ENCODE measurements at places on chromosomes 4 and X.

DNA sequence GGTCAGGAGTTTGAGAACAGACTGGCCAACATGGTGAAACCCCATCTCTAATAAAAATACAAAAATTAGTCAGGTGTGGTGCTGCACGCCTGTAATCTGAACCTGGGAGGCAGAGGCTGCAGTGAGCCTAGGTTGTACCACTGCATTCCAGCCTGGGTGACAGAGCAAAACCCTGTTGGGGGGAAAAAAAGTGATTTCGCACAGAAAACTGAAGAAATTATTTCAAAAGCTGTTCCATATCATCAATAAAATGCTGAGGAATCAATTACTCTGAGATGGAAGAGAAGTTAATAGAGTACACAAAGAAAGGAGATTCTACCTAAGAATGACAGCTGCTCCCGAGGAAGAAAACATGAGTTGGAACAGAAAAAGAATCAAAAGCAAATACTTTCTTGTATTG is 95.9 kb downstream of the PDGFC start:
- no peak for ATAC-seq

DNA sequence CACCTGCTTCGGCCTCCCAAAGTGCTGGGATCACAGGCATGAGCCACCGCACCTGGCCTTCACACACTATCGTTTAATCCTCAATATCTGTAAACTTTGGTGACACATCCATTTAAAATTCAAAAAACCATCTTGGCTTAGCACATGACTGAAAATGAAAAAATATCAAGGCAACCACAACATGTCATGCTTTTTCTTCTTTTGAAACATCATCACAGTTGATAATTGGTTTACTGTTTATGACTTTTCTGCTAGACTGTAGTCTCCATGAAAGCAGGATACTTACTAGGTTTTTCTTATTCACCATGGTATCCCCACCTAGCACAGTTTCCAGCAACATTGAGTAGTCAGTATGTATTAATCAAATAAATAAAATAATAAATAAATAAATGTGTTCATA is 11.0 kb downstream of the GNRHR start:
- ATAC-seq: no peak

GRCh38 chrX:43313035-43313434 is 343.1 kb upstream of the MAOA start:
- ATAC-seq: no peak

GRCh38 chr4:153326513-153326912 is 18.0 kb upstream of the MND1 start:
- no peak for ATAC-seq

- ATAC-seq: no peak
These were observed 135.3 kb upstream of the MAP9 start for GRCh38 chr4:155512046-155512445.

DNA sequence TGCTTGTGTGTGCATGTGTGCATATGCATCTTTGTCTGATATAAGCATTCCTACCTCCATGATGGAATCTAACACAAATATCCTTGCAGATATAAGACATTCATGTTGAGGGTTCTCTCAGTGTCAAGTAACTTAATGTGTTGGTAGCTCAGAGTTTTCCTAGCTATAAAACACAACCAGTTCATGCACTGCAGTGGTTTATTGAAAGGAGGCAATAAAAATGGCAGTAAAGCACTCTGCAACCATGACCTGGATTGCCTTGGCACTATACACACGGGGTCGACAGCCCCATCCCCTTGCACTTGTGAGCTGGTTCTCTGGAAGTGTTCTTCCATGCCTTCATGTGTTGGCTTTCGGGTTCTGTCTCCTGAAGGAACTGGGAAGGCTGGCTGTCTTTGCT is 38.9 kb downstream of the GPC4 start:
- ATAC-seq: no peak

GRCh38 chrX:136450050-136450830 is 37.5 kb upstream of the BRS3 start:
- no peak for ATAC-seq

DNA sequence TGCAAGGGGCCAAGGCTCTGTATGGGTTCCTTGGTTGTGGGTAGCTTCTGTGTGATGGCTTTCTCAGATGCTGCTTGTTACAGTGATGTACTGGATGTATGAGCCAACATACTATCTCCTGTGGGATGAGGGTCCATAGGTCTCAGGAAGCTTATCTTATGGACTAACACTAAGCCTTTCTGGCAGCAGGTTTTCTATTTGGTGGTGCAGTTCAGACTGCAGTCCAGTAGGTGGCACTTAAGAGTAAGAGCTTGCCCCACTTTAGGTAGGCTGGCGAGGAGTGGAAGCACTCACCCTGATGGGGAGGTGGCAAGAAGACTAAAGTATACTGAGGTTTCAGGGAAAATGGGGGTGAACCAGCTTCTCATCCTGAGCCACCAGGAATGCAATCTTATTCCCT is 306.7 kb upstream of the MAOA start:
- no peak for ATAC-seq

DNA sequence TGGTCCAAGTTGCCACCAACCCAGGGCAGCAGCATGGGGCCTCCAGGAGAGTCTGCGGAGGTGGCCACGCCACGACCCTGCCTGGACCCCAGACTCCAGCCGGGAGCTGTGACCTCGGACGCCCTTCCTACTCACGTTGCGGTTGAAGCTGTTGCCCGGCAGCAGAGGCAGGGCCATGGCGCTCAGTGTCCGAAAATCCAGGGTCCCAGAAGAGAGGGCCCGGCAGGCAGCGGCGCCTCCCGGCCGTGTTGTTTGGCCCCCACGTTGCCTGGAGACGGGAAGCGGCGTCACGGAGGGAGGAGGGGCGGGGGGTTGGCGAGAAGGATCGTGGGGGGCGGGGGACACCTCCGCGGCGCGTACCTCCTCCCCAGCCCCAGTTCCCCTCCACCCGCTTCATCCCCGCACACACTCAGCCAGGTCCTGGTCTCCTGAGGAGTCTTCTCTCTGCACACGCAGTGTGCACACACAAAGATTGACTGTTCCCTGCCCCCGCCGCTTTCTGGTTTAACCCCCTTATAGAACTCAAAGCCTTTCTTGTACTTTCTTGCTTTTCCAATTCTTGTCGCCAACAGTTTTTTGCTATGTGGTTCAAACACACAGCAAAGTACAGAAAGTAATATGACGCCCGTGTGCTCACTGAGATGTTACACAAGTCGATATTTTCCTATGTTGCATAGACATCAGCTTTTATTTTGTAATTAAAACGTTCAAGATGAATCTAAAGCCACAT is at the start of gene EFHC2:
Gene EFHC2, minus strand, starts transcription at position 261 of the 730 bp plus-strand sequence. Its CDS starts 84 bp downstream, at position 177.
- ATAC-seq: no peak

- peak; percentile 82 for ATAC-seq
These were observed 30.3 kb downstream of the TLR10 start for GRCh38 chr4:38752372-38752940.

GRCh38 chr4:141215030-141215429 is 5.7 kb upstream of the ZNF330 start:
- ATAC-seq: no peak
